ENCODE measurements at places on chromosomes 1 and 21. TPM values are rescaled to one million over a fixed set of nuclear protein-coding genes. Genes with fewer than 3 reads are reported as not detected.

DNA sequence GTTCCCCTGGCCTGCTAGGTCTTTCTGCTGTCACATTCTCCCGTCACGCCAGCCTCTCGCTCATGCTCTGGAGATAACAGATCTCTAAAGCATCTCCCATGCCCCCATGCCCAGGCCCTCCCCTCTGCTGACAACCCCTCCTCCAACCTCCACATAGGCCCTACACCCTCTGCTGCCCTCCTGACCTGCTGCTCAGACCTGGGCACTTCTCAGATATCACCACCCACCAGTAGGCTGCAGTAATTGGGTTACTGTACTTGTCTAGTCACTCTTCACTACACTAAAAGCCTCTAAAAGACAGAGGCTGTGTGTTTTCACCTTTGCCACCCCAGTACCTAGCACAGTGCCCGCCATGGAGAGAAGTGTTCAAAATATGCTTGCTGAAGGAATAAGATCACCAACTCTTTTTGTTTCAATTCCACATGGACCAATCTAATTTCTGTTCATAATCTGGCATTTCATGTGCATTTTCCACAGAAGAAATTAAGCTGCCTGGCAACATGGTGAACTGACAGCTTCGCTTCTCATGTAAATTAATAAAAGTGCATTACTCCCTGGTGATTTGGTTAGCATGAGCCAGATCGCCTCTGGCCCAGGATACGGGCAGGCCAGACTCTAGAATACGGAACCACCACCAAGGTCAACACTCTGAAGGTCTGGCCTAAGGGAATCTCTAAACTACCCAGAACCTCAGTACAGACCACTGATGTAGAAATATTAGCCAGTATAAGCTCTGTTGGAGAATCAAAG lies 20.7 kb downstream of the LBR start:
- DNase-seq = no peak

DNA sequence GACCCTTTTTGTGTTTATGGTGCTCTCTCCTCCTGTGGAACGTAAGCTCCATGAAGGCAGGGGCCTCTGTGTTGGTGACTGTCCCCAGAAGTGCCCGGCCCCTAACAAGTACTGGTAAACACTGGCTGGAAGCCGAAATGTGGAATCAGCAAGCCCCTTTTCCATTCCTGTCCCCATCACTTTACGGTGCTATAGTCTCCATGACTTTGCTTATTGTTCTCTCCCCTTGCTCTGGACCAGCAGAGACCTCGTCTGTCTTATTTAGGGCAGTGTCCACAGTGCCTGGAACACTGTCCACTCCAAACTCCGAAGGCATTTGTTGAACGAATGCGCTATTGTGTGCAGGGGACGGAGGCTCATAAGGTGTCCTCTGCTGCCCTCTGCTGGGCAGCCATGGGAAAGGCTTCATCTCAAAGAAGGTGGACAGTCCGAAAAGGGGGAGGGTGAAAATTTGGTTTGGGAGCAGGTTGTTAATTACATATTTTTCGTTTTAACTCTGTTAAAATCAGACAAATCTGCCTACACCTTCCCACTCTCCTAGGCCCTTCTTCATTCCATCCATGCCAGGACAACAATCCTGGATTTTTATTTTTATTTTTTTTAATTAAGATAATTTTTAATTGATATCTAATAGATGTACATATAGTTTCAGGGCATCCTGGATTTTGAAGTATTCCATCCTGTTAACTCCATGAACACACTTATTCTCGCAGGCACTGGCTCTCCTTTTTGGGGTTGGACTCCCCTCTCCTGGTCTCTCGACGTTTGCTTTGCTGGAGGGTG lies 115.6 kb downstream of the PGBD5 start:
- peak; percentile 67 for DNase-seq

- no peak for DNase-seq
These were observed 17.3 kb downstream of the WDR47 start for GRCh38 chr1:109024646-109025045.

DNA sequence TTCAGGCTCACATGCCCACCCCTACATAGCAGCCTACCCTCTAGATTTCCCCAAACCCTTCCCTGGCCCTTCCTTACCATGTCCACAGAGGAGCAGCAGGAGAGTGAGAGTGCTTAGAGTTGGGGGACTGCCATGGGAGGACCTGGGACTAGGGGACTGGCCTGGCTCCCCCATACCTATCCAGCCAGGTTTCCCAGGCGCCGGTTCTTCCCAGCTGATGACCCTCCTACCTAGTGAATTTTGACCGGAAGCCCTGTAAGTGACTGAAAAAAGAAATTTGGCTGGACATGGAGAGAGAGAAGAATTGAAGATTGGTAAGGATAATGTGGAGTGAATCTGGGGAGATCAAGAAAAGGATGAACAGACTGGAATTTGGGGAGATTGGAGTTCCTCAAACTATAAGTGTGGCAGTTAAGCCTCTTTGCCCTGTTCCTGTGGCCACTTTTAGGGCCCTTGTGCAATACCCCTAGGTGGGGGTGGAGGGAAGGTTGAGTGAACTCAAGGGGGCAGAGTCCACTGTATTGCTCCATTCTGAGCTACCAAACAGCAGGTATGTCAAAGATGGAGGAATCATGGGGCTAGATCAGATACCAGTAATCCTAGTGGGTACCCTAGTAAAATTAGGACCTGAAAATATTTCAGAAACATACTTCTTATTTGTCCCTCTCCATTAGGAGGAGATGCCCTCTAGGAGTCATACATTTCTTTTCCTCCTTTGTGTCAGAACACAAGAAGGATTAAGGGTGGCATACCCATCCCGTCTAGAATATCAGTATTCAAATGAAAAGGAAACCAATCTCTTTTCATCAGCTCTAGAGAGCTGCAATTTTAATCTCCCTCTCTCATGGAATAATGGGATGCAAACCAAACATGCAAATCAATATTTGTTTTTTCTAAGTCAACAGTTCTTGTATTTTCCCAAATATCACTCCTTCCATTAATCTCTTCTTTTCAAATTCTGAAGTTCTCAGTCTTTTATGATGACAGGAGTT lies 1.2 kb downstream of the HJV start:
- DNase-seq = no peak

GRCh38 chr1:6342056-6342455 lies 51.5 kb downstream of the ACOT7 start:
- DNase-seq = no peak

GRCh38 chr1:45037456-45037855 lies 25.4 kb downstream of the UROD start:
- no peak for DNase-seq

GRCh38 chr1:107935396-107936064 lies 29.4 kb downstream of the VAV3 start:
- peak; percentile 54 for DNase-seq

- no peak for DNase-seq
These were observed 8.3 kb downstream of the DISP3 start for GRCh38 chr1:11487196-11487751.

DNA sequence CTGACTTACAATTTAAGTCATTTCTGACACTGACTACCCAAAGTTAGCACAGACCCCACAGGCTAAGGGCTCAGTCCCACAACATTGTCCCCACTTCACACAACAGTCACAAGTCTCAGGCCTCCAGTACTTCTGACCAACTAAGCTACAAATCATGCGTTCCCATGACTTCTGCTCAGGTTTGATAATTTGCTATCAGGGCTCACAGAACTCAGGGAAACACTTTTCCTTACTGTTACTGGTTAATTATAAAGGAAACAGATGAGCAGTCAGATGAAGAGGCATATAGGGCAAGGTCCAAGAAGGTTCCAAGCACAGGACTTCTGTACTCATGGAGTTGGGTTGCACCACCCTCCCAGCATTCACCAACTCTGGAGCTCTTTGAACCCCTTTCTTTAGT lies 151.2 kb upstream of the TNR start:
- no peak for DNase-seq

DNA sequence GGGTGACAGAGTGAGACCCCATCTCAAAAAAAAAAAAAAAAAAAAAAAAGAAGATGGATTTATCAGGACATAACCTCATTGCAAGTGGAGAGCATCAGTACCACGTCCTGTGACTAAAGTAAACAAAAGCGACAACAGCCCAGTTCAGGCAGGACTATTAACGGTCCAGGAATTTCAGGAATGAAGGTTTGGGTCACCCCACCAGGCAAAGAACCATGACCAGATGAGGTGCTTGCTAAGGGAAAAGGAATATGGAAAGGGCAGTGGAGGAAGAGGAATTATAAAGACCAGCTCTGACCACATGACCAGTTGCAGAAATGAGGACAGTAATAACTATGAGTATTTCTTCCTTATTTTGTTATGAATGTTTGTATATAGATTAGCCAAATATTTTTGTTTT lies 35.4 kb upstream of the EIF4G3 start:
- no peak for DNase-seq

GRCh38 chr1:161074676-161075368 lies 5.1 kb upstream of the ARHGAP30 start:
- no peak for DNase-seq

- DNase-seq = no peak
These were observed 15.0 kb downstream of the CAPN8 start for GRCh38 chr1:223650465-223650864.

- DNase-seq = no peak
These were observed 38.2 kb downstream of the DDX20 start for GRCh38 chr1:111793923-111794322.

DNA sequence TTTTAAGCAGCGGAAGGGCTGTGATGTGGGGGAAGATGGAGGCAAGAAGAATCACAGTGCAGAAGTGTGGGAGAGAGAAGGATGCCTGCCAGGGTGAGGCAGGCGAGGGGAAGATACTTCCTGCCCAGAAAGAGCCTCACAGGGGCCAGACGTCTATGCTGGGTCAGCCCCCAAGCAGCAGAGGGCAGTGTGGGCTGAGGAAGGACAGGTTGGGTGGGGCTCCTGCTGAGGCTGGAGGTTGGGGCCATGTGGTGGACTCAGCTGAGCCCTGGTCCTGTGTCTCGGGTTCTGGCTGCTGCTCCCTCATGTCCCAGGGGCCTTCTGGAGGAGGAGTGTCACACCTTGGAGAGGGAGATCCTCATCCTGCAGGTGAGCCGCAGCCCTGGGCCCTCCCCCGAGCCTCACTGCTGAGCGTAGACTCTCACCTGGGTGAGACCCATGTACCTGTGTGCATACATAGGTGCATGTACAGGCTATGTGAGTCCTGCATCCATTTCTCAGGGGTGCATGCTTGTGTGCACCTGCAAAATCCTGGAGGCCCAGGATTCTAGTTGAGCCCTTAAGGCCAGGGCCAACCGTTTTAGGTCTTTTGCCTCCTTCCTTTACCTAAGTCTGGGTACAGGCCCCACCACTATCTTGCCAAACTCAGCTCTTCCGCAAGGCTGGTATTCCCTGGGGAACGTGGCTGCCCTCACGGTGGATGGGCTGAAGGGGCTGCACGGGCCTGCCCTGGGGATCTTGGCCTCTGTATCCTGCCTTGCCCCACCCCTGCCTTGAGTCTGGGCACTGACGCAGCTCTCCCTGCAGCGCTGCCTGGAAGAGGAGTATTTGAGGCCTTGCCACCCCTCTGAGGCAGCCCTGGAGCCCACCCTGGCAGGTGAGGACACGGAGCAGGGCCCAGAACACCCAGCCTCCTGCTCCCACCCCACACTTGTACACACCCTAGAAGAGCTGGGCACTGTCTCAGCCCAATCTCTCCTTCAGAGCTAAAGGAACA lies 3.7 kb downstream of the CCDC24 start:
- DNase-seq = no peak

- DNase-seq = no peak
These were observed 48.7 kb upstream of the COL6A2 start for GRCh38 chr21:46048926-46049889.

- DNase-seq = no peak
These were observed 12.3 kb downstream of the LAPTM5 start for GRCh38 chr1:30745156-30745833.

GRCh38 chr1:44970317-44970716 lies 16.1 kb downstream of the EIF2B3 start:
- no peak for DNase-seq

DNA sequence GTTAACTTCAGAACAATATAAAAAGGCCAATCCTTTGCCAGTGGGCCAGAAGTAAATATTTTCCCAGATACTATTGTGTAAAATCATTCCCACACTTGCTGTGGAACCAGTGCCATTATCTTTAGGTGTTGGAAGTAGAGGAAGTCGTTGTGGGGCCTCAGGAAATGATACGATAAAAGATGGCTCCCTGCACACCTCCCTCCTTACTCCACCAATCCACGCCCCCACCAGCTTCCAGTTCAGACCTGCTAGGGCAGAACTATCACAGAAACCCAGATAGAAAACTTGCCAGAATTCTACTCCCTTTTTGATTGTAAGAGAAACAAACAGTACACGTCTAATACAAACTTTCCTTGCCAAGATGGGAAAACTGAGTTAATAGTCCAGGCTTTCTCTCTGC lies 173.0 kb upstream of the FMN2 start:
- DNase-seq = no peak

DNA sequence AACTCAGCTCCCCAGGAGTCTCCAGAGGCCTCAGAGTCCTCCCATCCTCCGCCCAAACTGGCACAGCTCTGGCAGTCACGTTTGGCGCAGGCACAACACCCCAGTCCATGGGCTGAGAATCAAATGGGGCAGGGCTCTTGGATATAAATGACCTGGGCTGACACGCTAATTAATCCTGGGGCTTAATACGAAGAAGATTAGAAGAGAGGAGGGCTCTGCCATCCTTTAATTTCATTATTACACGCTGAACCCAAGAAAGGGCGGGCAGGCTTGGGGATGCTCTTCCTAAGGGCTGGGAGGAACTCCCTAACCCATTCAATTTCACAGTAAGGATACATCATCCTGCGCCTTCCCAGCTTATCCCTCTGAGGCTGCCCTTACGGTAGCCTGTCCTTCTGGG lies 2.4 kb downstream of the GRIK3 start:
- DNase-seq = no peak

DNA sequence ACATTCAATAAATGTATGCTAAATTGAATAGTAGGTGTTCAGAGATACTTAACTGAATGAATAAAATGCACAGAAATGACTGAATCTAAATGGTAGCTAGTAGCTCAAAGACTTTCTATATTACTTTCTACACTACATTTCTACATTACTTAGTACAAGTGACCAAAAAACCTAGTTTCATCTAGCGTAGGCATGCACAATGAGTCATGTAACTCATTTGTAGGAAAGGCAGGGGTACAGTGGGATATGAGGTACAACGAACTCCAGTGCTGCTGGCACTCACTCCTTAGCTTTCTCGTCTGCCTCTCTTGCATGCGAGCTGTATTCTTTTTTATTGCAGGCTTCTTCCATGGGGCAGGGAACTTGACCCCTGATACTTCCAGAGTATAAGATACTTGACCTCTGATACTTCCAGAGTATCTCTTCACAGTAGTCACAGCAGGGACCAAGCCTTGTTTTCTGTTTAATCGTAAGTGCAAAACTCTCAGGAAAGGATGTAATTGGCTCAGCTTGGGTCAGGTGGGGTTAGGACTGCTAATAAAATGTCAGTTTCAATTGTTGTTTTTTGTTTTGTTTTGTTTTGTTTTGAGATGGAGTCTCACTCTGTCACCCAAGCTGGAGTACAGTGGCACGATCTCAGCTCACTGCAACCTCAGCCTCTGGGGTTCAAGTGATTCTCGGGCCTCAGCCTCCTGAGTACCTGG lies 4.9 kb upstream of the ATP2B4 start:
- no peak for DNase-seq

The DISP1 gene
- 0.34 TPM for polyA plus RNA-seq

The NOS1AP gene
- not detected for polyA plus RNA-seq

The FGR gene
- 1,526 TPM for polyA plus RNA-seq

The DENND2C gene
- polyA plus RNA-seq = 0.07 TPM

The CYP4X1 gene
- not detected for polyA plus RNA-seq

The PRKCZ gene
- polyA plus RNA-seq = 2.8 TPM

The GBP4 gene
- polyA plus RNA-seq = 13.0 TPM

The NTMT2 gene
- not detected for polyA plus RNA-seq

The APH1A gene
- polyA plus RNA-seq = 134 TPM
